HS-27A (cell line): ENCODE measurements at places on chromosomes 3 and 15.

DNA sequence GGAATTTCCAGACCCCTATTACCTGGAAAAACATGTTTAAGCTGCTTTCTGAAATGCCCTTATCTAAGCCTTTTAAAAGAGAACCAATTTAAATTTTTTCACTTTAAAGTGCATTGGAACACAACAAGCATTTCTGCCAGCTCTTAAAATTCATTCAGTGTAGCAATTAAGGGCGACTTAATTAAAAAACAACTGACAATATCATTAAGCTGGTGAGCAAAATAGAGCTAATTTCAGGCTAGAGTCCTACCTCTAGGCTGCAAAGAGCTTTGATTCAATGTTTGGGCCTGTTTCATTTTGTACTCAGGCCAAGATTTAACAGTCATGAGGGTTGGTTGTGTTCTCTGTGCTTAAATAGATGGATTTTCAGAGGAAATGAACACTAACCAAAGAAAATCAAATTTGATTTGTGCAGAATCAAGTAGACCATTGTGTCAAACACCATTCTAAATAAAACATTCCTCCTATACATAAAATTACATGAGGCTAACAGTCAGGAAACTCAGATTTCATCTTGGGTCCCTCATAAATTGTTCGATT is 114.6 kb downstream of the TMEM108 start:
- no peak for DNase-seq

- no peak for DNase-seq
Measured at GRCh38 chr3:127050733-127051132, 67.8 kb downstream of the PLXNA1 start.

DNA sequence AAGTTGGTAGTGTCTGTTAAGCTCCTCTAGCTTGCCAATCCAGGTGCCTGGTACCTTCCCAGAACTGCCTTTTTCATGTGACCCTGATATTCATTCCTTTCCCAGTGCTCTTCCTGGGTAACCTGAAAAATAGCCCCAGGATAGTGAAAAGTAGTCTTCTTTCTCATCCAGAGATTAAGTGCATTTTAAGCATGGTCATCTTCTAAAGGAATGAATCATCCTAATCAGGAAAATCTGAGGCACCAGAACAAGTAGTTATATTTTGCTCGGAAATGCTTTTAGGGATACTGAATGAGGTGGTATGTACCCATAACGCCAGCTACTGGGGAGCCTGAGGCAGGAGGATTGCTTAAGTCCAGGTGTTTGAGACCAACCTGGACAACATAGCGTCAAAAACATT is 23.1 kb upstream of the PDCD6IP start:
- no peak for DNase-seq

GRCh38 chr3:140096037-140096436 is 161.1 kb downstream of the CLSTN2 start:
- DNase-seq = no peak

- DNase-seq = no peak
Measured at GRCh38 chr3:183680061-183680460, 17.5 kb upstream of the YEATS2 start.
